ENCODE measurements at places on chromosomes 1 and 21. TPM values are rescaled to one million over a fixed set of nuclear protein-coding genes. Genes with fewer than 3 reads are reported as not detected.
A peak's percentile ranks its signal among the peaks of the same experiment; 100 is the strongest.

Gene GBP5
- 0.75 TPM for total RNA-seq

Gene EVA1B
- 10.4 TPM for total RNA-seq

Gene TRNAU1AP
- total RNA-seq, result 17.4 TPM

GRCh38 chr1:170659399-170660035 lies 4.4 kb upstream of the PRRX1 start:
- DNase-seq, result no peak

Gene RPRD2
- 28.4 TPM for total RNA-seq

GRCh38 chr1:87826681-87827251 lies 498.1 kb downstream of the LMO4 start:
- peak; percentile 73 for DNase-seq

- no peak for DNase-seq
Measured at GRCh38 chr1:244162786-244163530, 111.9 kb downstream of the ZBTB18 start.

DNA sequence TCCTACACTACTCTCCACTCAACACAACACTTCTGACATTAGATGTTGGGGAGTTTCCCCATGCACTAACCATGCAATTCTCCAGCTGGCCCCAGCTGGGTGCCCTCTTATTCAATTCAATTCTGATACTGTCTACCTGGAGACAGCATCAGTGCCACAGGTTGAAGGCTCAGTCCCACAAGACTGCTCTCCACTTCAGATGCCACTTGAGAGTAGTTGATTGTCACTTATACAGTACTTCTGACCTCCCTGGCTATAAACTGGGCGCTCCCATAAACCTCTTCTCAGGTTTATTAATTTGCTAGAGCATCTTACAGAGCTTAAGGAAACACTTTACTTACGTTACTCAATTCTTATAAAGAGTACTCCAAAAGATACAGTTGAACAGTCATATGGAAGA lies 442.3 kb downstream of the LRRIQ3 start:
- no peak for DNase-seq

DNA sequence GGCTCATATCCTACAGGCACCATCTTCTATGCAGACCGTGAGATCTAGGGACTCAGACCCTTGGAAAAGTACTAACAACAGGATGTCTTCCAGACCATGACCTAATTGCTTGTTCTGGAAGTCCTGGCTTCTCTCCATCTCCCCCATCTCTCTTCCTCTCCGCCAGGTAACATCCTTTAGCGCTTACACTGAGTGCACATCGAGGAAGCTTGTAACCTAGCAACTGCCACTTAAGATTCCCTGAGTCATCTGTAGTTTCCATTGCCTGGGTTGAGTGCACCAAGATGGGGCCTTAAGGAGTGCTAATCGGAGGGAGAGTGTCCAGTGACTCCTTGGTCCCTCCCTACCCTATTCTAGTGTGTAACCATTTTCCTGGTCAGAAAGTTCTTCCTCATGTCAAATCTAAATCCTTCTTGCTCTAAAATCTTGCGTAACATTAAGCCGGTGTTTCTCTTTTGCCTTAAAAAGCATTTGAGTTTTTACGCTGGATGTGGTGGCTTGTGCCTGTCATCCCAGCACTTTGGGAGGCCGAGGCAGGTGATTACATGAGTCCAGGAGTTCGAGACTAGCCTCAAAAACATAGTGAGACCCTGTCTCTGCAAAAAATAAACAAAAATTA lies 9.7 kb downstream of the KLHDC8A start:
- DNase-seq, result no peak

Gene TMCC2
- total RNA-seq, result 2.6 TPM

GRCh38 chr1:180033390-180033789 lies 78.8 kb downstream of the CEP350 start:
- no peak for DNase-seq

DNA sequence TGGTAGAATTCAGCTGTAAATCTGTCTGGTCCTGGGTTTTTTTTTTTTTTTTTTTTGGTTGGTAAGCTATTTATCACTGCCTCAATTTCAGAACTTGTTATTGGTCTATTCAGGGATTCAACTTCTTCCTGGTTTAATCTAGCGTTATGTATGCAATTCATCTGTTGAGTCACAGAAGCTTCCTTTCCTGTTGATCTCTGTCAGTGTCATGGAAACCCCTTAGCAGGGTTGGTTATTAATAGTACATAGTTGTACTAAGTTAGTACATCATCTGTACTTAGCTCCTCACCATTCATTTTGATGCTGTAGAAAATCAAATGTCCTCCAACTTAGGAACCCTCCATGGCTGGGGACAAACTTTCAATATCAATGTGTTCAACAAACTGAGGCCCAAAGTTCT lies 51.0 kb upstream of the BARHL2 start:
- no peak for DNase-seq

DNA sequence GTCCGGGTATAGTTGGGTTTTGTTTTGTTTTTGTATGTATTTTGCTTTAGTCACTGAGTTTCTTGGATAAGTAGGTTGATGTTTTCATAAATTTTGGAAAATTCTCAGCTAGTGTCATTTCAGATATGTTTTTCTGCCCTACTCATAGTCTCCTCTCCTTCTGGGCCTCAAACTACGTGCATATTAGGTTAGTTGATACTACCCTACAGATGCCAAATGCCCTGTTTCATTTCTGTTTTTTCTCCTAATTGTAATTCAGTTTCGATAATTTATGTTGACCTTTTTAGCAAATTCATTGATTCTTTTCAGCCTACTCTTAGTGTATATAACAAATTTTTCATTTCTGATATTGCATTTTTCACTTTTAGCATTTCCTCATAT lies 268.6 kb upstream of the RGS18 start:
- no peak for DNase-seq

DNA sequence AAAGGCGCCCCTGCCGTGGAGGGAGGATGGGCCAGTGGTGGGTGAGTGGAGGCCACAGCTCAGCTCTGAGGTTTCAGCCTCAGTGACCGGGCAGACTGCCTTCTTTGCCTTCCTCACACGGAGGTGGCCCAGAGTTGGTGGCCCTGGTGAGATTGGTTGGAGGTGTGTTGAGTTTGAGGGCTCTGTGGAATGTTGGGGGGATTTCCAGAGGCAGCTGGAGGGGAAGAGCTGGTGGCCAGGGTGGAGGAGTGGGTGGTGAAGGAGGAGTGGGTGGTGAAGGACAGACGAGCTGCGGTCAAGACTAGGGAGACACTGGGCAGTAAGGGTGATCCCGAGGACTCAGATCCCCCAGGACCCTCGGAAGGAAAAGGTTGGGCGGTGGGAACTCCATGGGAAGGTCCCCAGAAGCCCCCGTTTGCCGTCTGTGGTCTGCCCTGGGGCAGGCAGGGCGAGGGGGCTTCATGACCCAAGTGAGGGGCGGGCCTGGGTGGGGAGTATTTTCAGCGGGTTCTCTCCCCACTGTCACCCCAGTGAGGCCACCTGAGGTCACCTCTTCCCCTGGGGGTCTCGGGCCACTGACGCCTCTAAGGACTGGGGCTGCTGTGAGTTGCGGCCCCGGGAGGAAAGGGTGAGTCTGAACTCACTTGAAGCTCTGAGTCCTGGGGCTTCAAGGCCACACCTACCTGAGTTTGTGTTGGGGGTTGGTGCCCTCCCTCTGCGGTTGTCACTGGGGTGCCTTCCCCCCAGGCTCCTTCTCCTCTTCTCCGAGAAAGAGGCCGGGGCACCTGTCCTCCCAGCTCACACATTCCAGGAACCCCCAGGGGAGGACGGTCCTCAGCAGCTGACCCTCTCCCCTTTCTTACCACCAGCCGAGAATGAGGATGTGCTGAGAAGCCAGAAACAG lies 22.7 kb upstream of the PIK3CD start:
- no peak for DNase-seq

Gene IL19
- not detected for total RNA-seq

- no peak for DNase-seq
Measured at GRCh38 chr1:248850536-248851251, 8.2 kb downstream of the ZNF692 start.

DNA sequence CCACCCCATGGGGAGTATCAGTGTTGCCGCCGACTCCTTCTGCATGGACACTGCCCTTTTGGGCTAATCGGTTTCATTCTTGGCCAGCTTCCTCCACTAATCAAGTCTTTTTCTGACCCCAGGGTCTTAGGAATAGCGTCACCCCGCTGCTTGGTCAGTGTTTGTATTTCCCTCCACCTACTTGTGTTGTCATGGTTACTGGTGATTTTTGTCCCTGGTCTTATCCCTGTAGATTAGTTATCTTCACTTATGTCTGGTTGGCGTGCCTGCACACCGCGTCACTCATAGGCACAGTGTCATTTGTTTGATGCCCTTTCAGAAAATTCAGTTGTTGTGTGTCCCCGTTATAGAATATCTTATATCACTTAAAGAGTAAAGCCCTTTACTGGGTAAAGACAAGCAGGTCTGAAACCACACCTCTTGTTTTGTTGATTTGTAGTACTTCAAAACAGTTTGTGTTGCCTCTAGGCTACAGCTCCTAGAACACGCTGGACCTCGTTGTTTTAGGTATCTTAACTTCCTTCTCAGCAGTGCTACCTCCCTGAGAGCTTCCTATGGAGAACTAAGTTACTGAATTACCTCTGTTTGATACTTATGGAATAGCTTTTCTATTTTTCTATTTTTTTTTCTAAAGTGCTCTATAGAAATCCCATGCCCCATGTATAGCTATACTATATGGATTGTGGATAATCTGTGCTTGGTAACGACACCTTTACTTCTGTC lies 868 bp downstream of the PPP1R12B start:
- DNase-seq, result peak; percentile 48

DNA sequence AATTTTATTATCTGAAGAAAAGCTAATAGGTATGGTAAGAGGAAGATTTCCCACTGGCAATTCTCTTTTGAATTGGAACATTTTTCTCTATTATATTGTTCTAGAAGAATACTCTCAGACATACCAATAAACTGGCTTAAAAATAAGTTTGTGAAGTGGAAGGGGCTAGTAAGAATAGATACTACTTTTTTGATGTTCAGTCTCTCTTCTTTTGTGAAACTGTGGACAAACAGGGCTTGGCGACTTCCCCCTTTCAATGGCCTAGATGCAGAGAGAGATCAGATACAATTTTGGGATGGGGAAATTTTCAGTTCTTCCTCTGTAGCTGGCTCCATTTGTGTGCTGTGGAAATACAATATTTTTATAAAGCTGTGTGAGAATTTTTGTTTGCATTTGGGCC lies 2.5 kb downstream of the PBX1 start:
- DNase-seq, result no peak

Gene SUCO
- 29.9 TPM for total RNA-seq

Gene CFHR1
- total RNA-seq, result not detected

- DNase-seq, result no peak
Measured at GRCh38 chr21:35150562-35151226, 101.6 kb upstream of the RUNX1 start.

GRCh38 chr1:228465141-228465540 lies 22.0 kb upstream of the RNF187 start:
- no peak for DNase-seq

GRCh38 chr1:221739018-221739676 lies 2.7 kb downstream of the DUSP10 start:
- no peak for DNase-seq

GRCh38 chr1:36909946-36910725 lies 124.2 kb downstream of the GRIK3 start:
- no peak for DNase-seq

GRCh38 chr1:108610073-108610472 lies 50.2 kb downstream of the EEIG2 start:
- DNase-seq, result peak; percentile 15

DNA sequence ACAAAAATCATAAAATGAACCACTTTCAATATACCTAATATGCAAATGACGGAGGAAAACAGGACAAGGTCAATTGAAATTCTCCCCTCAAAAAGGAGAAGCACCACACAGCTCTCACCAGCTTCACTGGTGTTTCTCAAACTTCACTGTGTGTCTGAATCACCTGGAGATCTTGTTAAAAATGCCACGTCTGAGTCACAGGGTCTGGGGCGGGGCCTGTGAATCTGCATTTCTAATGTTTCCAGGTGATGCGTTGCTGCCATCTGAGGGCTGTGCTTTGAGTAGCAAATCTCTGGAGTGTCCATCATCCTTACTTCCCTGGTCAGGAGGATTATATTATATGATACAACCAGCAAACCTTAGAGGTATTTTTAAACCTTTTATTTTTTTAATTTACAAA lies 9.0 kb downstream of the CLDN19 start:
- no peak for DNase-seq
